ENCODE measurements at places on chromosomes 12 and 14.

GRCh38 chr12:127257366-127257935 lies 1009.5 kb upstream of the TMEM132C start:
- no peak for DNase-seq

GRCh38 chr14:99564256-99564925 lies 39.6 kb downstream of the CCDC85C start:
- no peak for DNase-seq

GRCh38 chr14:70891737-70892136 lies 15.5 kb upstream of the PCNX1 start:
- no peak for DNase-seq

- no peak for DNase-seq
These were observed 218.3 kb upstream of the OR4E1 start for GRCh38 chr14:21891921-21892320.

- no peak for DNase-seq
These were observed 13.0 kb upstream of the BAZ1A start for GRCh38 chr14:34888186-34888585.

- DNase-seq: no peak
These were observed 287.3 kb downstream of the MED13L start for GRCh38 chr12:115990241-115990640.

DNA sequence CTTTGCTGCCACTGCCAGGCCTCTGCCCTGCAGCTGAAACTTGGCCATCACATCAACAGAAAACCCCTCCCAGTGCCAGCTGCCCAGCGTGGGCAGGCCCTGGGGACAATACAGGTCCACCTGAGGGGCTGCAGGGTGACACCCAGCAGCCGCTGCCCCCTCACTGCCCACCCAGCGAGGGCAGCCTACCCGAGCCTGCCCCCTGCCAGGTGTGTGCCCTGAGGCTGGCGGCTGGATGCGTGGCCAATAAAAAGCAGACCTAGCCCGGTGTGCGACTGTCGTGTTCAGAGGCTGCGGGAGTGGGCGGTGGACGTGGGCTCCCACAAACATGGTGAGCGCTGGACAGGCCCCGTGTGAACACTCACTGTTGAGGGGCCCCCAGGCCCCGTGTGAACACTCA lies 4.7 kb upstream of the ADSS1 start:
- no peak for DNase-seq

DNA sequence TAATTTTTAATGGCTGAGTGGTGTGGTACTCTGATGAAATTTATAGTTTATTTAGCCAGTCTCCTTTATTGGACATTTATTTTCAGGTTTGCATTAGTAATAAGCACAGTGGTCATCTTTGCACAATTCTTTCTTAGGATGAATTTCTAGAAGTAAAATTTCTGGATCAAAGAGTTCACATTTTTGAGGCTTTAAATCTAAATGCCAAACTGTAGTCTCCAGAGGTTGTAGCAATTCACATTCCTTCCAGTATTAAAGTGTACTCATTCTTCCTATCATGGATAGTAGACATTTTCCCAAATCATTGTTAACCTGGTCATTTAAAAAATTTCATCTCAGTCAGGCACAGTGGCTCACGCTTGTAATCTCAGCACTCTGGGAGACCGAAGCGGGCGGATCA lies 24.8 kb downstream of the SLC39A9 start:
- no peak for DNase-seq

GRCh38 chr14:32224737-32225377 lies 21.8 kb upstream of the RNU6-8 start:
- no peak for DNase-seq

Measured in stimulated activated CD8-positive, alpha-beta memory T cell treated with anti-CD3 and anti-CD28 coated beads, Interleukin-15, amount 100 ng/mL, for 1 hour (primary cell).